Type B pancreatic cell (in vitro differentiated cells): ENCODE measurements at places on chromosomes 3 and 15. TPM values are rescaled to one million over a fixed set of nuclear protein-coding genes. Genes with fewer than 3 reads are reported as not detected.

DAZL gene
- total RNA-seq: not detected in 2 replicates

THPO gene
- 0.41 and 0.52 TPM in 2 replicates for total RNA-seq

GUCA1C gene
- total RNA-seq: not detected in 2 replicates

SOX14 gene
- total RNA-seq: 0.29 and 0.62 TPM in 2 replicates

FAM107A gene
- 2.9 and 4.5 TPM in 2 replicates for total RNA-seq

AMOTL2 gene
- total RNA-seq: 79.2 and 122 TPM in 2 replicates

CATSPER2 gene
- 5.1 and 9.1 TPM in 2 replicates for total RNA-seq

TRAT1 gene
- total RNA-seq: not detected in 2 replicates

PLSCR4 gene
- total RNA-seq: 3.4 and 6.0 TPM in 2 replicates

BCL2A1 gene
- not detected in 2 replicates for total RNA-seq

CDHR4 gene
- total RNA-seq: 0.29 TPM in 1 of 2 replicates, not detected in the other

HEXA gene
- 91.3 and 101 TPM in 2 replicates for total RNA-seq

PATL2 gene
- total RNA-seq: 1.0 and 1.2 TPM in 2 replicates

CAND2 gene
- total RNA-seq: 5.5 and 11.1 TPM in 2 replicates

HRH1 gene
- 4.7 and 7.7 TPM in 2 replicates for total RNA-seq

CLDN18 gene
- total RNA-seq: 7.3 and 50.8 TPM in 2 replicates

BSN gene
- total RNA-seq: 3.9 and 4.0 TPM in 2 replicates

SERPINI2 gene
- 0.70 TPM in 1 of 2 replicates, not detected in the other for total RNA-seq

ADAMTS7 gene
- 8.4 and 51.9 TPM in 2 replicates for total RNA-seq

ADAMTS17 gene
- total RNA-seq: 18.3 and 23.1 TPM in 2 replicates

REC114 gene
- total RNA-seq: not detected in 2 replicates

KCNMB2 gene
- total RNA-seq: 1.1 and 1.3 TPM in 2 replicates

DLL4 gene
- 2.9 and 5.9 TPM in 2 replicates for total RNA-seq

DUOX1 gene
- total RNA-seq: 5.5 and 11.1 TPM in 2 replicates

KCNMB3 gene
- total RNA-seq: 2.0 and 2.4 TPM in 2 replicates

PLAAT1 gene
- 2.6 and 3.0 TPM in 2 replicates for total RNA-seq

ADAMTSL3 gene
- 1.9 and 2.4 TPM in 2 replicates for total RNA-seq

GCNT3 gene
- 19.6 and 32.7 TPM in 2 replicates for total RNA-seq

TUSC7 gene
- not detected in 2 replicates for total RNA-seq

IL17RE gene
- 13.6 and 24.3 TPM in 2 replicates for total RNA-seq

CCDC39 gene
- total RNA-seq: 0.41 TPM in 1 of 2 replicates, not detected in the other

TMEM158 gene
- 8.9 and 10.1 TPM in 2 replicates for total RNA-seq

ISLR gene
- 0.24 and 41.6 TPM in 2 replicates for total RNA-seq

FBXO40 gene
- not detected in 2 replicates for total RNA-seq

ENTPD3 gene
- total RNA-seq: 2.5 and 2.7 TPM in 2 replicates

AVEN gene
- total RNA-seq: 6.6 and 10.4 TPM in 2 replicates

NR1I2 gene
- 0.65 and 1.4 TPM in 2 replicates for total RNA-seq

RAF1 gene
- 81.6 and 92.1 TPM in 2 replicates for total RNA-seq

SKOR1 gene
- total RNA-seq: 0.29 and 0.65 TPM in 2 replicates

ROPN1 gene
- not detected in 2 replicates for total RNA-seq

NOX5 gene
- total RNA-seq: 0.12 TPM in 1 of 2 replicates, not detected in the other

HIGD2B gene
- not detected in 2 replicates for total RNA-seq

WDR76 gene
- total RNA-seq: 5.7 and 16.9 TPM in 2 replicates
